ENCODE measurements at places on chromosomes 5 and 9.

DNA sequence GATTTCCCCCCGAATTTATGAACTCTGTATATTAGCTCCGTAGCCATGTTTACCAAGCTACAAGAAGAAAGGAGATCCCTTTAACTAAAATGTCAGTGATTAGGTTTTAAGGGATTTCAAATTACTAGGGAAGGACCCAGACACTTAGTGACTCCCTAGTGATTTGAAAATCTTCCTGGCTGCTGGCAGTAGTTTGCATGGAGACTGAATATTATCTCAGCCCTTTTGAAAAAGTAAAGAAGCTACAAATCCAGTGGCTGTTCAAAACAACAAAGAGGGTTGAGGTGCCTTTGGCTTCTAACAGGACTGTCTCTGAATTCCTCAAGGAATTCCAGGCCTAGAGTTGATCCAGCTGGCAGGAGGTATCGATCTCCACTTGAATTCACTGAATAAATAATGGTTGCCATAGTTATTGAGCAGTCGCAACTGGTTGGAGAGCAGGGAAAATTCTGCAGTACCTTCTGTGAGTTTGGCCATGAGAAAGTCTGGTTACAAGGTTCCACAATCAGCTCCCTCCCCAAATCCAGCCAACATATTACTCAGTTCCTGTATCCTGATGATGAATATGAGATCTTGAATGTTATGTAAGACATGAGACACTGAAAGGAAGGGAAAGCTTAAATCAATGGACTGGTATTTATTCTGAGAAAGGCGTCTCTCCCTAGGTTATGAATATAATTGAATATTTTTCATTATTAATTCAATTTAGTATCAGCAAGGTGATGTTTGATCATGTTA, 37.7 kb downstream of the NR4A3 start:
- H3K27me3 ChIP-seq, result no peaks in the 10 kb centered on the region
- peaks cover 20% of the 10 kb centered on the region for H3K4me1 ChIP-seq
- H3K27ac ChIP-seq, result no peak overlapping the region
- peak; percentile 64 for DNase-seq
- no peaks in the 10 kb centered on the region for H3K36me3 ChIP-seq
- no peak overlapping the region for H3K4me3 ChIP-seq

GRCh38 chr5:157471709-157472108, 11.7 kb downstream of the NIPAL4 start:
- H3K4me1 ChIP-seq, result no peaks in the 10 kb centered on the region
- no peaks in the 10 kb centered on the region for H3K36me3 ChIP-seq
- peak; percentile 59 for DNase-seq
- no peak overlapping the region for H3K4me3 ChIP-seq
- H3K27ac ChIP-seq, result no peak overlapping the region
- no peaks in the 10 kb centered on the region for H3K27me3 ChIP-seq

DNA sequence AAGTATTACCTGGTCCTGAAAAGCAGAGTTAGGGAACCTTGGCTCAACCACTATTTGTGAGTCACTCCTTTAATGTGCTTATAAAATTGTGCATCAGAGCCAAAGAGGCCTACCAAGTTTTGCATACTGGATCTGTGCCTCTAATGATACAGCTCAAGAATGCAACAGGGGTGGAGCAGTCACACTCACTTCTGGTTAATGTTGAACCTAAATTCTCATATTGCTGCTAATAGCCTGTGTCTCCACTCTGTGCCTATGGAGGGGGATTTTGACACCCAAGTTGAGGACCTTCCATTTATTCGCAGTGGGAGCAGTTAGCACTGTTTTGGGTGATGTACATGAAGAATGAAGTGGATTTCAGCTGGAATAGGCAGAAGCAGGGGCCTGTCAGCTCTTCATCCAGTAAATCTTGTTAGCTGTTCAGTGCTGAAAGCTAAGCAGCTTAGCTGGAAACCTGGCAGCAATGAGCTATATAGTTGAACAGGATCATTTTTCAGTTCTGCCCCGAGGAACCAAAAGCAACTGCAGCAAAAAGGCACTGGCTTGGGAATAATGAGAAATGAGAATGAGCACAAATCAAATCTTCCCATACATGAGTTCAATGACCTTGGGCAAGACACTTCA, 9.7 kb downstream of the SH3TC2 start:
- H3K4me1 ChIP-seq, result no peaks in the 10 kb centered on the region
- H3K27ac ChIP-seq, result no peak overlapping the region
- no peak overlapping the region for H3K4me3 ChIP-seq
- H3K36me3 ChIP-seq, result no peaks in the 10 kb centered on the region
- peak; percentile 11 for DNase-seq

GRCh38 chr5:124888050-124888506, 141.6 kb upstream of the ZNF608 start:
- no peak overlapping the region for H3K27ac ChIP-seq
- peaks cover 36% of the 10 kb centered on the region for H3K4me1 ChIP-seq

GRCh38 chr5:56696900-56697299, 118.4 kb upstream of the MAP3K1 start:
- H3K27ac ChIP-seq, result no peak overlapping the region
- H3K27me3 ChIP-seq, result peaks cover 14% of the 10 kb centered on the region
- no peak overlapping the region for H3K4me3 ChIP-seq
- no peak for DNase-seq
- H3K36me3 ChIP-seq, result no peaks in the 10 kb centered on the region

- no peak overlapping the region for H3K27ac ChIP-seq
- H3K4me3 ChIP-seq, result no peak overlapping the region
- no peaks in the 10 kb centered on the region for H3K36me3 ChIP-seq
- H3K4me1 ChIP-seq, result peaks cover 25% of the 10 kb centered on the region
- H3K27me3 ChIP-seq, result no peaks in the 10 kb centered on the region
These were observed 19.7 kb downstream of the MAST4 start for GRCh38 chr5:66615894-66616293.

- H3K4me3 ChIP-seq, result no peak overlapping the region
- H3K4me1 ChIP-seq, result no peaks in the 10 kb centered on the region
- DNase-seq, result peak; percentile 29
- H3K27ac ChIP-seq, result no peak overlapping the region
- H3K36me3 ChIP-seq, result no peaks in the 10 kb centered on the region
These were observed 72.3 kb downstream of the XRCC4 start for GRCh38 chr5:83149671-83150070.

- H3K27me3 ChIP-seq, result no peaks in the 10 kb centered on the region
- H3K4me1 ChIP-seq, result peaks cover 14% of the 10 kb centered on the region
- no peak overlapping the region for H3K4me3 ChIP-seq
- DNase-seq, result no peak
- H3K27ac ChIP-seq, result peak overlapping the region; percentile 9
These were observed 421.7 kb upstream of the KIF2A start for GRCh38 chr5:61884252-61884855.

- no peaks in the 10 kb centered on the region for H3K36me3 ChIP-seq
- no peaks in the 10 kb centered on the region for H3K4me1 ChIP-seq
- H3K4me3 ChIP-seq, result no peak overlapping the region
- H3K27me3 ChIP-seq, result no peaks in the 10 kb centered on the region
- no peak overlapping the region for H3K27ac ChIP-seq
These were observed 192.3 kb downstream of the TLE1 start for GRCh38 chr9:81497091-81497490.

- peak; percentile 59 for DNase-seq
- no peak overlapping the region for H3K27ac ChIP-seq
- no peak overlapping the region for H3K4me3 ChIP-seq
- H3K27me3 ChIP-seq, result no peaks in the 10 kb centered on the region
- peaks cover 17% of the 10 kb centered on the region for H3K4me1 ChIP-seq
These were observed 29.0 kb upstream of the BOD1 start for GRCh38 chr5:173645437-173645807.

- no peak overlapping the region for H3K4me3 ChIP-seq
- H3K27me3 ChIP-seq, result no peaks in the 10 kb centered on the region
- peaks cover 8% of the 10 kb centered on the region for H3K4me1 ChIP-seq
- no peak for DNase-seq
- no peaks in the 10 kb centered on the region for H3K36me3 ChIP-seq
These were observed 36.1 kb downstream of the TMC1 start for GRCh38 chr9:72557549-72557948.

DNA sequence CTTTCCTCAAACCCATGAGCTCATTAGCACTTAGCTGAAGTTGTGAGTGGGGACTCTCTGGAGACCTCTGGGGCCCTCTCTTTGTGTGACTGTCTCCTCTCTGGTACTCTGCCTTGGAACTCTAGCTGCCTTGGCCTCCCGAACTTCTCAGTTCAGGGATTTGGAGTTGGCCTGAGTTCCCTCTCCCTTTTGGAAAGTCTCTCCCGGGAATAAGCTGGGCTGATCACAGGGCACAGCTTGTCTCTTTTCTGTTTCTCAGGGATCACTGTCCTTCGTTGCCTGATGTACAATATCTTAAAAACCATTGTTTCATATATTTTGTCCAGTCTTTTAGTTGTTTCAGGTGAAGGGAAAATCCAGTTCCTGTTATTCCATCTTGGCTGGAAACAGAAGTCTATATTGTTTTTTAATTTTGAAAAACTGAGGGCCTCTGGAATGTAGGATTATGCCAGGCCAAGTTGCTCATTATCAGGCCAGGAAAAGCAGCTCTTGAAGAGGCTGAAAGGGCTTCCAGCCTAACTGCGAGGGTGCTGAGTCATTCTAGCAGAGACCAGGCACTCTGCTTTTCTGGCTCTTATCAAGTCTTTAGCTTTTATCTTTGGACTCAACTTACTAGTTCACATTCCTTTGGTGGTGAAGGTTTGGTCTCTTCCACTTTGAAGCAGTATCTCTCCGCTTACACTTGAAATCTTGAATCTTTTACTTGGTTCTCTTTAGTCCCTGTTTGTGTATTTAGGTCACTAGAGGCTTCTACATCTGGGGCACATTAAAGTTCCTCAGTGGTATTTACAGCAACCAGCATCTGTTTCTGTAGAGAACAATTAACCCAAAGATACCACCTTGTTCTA, 8.4 kb upstream of the RGS3 start:
- no peak overlapping the region for H3K4me3 ChIP-seq
- H3K4me1 ChIP-seq, result peaks cover 20% of the 10 kb centered on the region
- peak; percentile 37 for DNase-seq
- peak overlapping the region; percentile 15 for H3K27ac ChIP-seq
- H3K36me3 ChIP-seq, result no peaks in the 10 kb centered on the region

GRCh38 chr5:132666310-132667123, 7.3 kb upstream of the IL4 start:
- no peak for DNase-seq
- H3K27me3 ChIP-seq, result no peaks in the 10 kb centered on the region
- no peaks in the 10 kb centered on the region for H3K4me1 ChIP-seq
- H3K4me3 ChIP-seq, result no peak overlapping the region

DNA sequence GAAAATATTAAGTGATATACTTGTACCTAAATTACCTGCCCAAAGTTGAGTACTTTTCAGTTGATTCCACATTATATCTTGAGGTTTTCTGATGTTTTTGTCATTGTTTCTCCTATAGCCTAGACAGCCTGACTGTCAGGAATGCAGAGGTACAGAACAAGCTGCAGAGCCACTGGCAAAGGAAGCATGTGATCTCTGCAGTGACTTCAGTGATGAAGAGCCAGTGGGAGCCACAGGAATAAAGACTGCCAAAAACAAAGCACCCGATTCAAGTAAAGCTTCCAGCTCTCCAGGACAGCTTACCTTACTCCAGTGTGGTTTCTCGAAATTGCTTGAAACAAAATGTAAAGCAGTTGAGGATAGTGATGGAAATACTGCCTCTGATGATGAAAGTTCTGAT, 96.3 kb downstream of the ERCC6L2 start:
- H3K27ac ChIP-seq, result peak overlapping the region; percentile 57
- peaks cover 3% of the 10 kb centered on the region for H3K36me3 ChIP-seq
- peaks cover 16% of the 10 kb centered on the region for H3K4me1 ChIP-seq
- no peak overlapping the region for H3K4me3 ChIP-seq
- peak; percentile 54 for DNase-seq
- H3K27me3 ChIP-seq, result no peaks in the 10 kb centered on the region

Data from neural progenitor cell (in vitro differentiated cells).